Activated B cell treated with CpG ODN at 0.5 μM for 24 hours (primary cell): ENCODE measurements at places on chromosomes 7 and 10. TPM values are rescaled to one million over a fixed set of nuclear protein-coding genes. Genes with fewer than 3 reads are reported as not detected.

DNA sequence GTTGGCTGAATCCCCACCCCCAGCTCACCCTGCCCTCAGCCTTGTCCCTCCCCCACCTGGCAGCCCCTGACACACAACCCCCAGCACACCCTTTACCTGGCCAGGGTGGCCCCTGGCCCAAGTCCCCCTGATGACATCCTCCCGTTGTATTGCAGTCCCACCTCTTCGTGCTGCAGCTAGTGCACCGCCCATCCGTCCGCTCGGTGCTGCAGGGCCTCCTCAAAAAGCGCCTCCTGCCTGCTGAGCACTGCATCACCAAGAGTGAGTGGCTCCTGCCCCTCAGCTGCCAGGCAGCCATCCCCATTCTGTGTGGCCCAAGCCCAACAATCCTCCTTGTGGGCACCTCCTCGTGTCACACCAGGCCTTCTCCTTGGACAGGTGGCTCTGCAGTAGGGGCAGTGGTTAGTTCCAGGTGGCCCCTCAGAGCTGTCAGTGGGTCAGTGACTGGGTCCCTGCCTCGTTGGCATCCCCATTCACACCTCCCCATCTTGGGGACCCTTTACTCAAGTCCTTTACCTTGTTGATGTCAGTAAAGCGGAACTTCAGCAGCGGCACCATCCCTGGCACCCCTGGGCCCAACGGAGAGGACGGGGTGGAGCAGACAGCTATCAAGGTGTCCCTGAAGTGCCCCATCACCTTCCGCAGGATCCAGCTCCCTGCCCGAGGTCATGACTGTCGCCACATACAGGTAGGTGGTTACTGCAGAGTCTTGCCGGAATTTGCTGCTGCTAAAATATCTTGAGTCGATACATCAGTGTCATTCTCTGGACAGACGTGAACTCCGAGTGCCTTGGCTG is 14.3 kb downstream of the ZMIZ2 start:
- H3K4me3 ChIP-seq = no peak overlapping the region
- no peaks in the 10 kb centered on the region for H3K27me3 ChIP-seq
- peaks cover 15% of the 10 kb centered on the region for H3K4me1 ChIP-seq
- no peak overlapping the region for H3K27ac ChIP-seq
- peaks cover 93% of the 10 kb centered on the region for H3K36me3 ChIP-seq

Gene PRSS2
- not detected in 2 replicates for total RNA-seq

- no peaks in the 10 kb centered on the region for H3K4me1 ChIP-seq
- no peaks in the 10 kb centered on the region for H3K36me3 ChIP-seq
- H3K27me3 ChIP-seq = no peaks in the 10 kb centered on the region
- no peak overlapping the region for H3K27ac ChIP-seq
Observed at GRCh38 chr10:77548671-77549070, 88.9 kb downstream of the KCNMA1 start.

DNA sequence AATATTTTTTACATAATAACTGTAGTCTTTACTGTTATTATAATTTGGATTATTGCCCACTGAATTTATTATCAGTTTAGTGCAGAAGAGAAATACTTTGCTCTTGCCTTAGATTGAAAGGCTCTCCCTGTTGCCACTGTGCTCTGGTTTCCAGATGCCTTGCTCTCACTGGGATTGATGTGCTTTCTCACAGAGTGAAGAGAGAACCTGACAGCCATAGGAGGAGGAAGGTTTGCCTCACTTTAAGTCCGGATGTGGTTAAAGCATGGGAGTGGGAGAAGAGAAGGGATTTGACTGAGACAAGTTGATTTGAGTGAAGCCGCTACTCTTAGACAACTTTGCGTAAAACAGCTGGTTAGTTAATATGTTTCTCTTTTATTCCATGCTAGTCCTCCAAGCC is 68.2 kb upstream of the RPA3 start:
- H3K4me1 ChIP-seq = peaks cover 24% of the 10 kb centered on the region
- H3K36me3 ChIP-seq = peaks cover 5% of the 10 kb centered on the region
- no peak overlapping the region for H3K4me3 ChIP-seq
- no peak for DNase-seq

Gene VSTM4
- total RNA-seq = not detected in 2 replicates

Gene ZNF804B
- not detected in 2 replicates for total RNA-seq

DNA sequence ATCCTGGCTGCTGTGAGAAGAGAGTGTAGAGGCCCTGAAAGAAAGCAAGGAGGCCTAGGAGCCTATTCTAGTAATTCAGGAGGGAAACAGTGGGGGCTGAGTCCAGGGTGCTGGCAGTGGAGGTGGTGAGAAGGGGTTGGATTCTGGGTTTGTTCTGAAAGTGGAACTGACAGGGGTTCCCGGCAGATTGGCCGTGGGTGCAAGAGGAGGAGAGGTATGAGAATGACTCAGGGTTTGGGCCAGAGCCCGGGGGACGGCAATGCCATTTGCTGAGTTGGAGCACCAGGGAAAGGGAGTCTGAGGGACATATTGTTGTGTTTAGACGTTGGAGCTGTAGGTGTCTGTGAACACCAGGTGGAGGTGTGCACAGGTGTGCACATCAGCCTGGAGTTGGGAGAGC is 38.5 kb downstream of the NPTX2 start:
- DNase-seq = no peak
- no peaks in the 10 kb centered on the region for H3K27me3 ChIP-seq
- no peaks in the 10 kb centered on the region for H3K36me3 ChIP-seq
- no peak overlapping the region for H3K4me3 ChIP-seq
- H3K27ac ChIP-seq = no peak overlapping the region

DNA sequence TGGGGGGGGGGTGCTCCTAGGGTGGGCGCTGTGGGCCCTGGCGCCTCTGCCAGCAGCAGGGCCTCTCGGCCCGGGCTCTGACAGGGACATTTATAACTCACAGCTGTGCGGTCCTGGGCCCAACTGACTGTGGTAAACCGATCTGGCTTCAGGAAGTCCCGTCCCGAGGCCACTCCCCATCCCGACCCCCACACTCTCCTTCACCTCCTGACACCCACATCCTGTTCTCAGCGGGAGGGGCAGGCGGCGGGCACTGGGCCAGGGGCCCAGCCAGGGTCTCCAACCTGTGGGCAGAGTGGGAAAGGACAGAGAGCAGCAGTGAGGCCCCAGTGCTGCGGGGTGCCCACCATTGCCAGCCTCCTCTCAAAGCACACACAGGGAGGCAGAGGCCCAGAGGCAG is 69.1 kb downstream of the ZMIZ1 start:
- peaks cover 33% of the 10 kb centered on the region for H3K4me1 ChIP-seq
- no peak overlapping the region for H3K27ac ChIP-seq
- H3K36me3 ChIP-seq = no peaks in the 10 kb centered on the region
- no peak for DNase-seq

GRCh38 chr10:88989423-88989822 is 1.2 kb upstream of the FAS start:
- no peak for DNase-seq
- H3K27me3 ChIP-seq = no peaks in the 10 kb centered on the region
- H3K27ac ChIP-seq = peak overlapping the region; percentile 74
- H3K4me3 ChIP-seq = peak overlapping the region; percentile 95
- peaks cover 10% of the 10 kb centered on the region for H3K36me3 ChIP-seq
- peaks cover 46% of the 10 kb centered on the region for H3K4me1 ChIP-seq

Gene TEX36
- not detected in 2 replicates for total RNA-seq

- peak overlapping the region; percentile 64 for H3K4me3 ChIP-seq
- DNase-seq = no peak
- peaks cover 56% of the 10 kb centered on the region for H3K36me3 ChIP-seq
- H3K4me1 ChIP-seq = peaks cover 64% of the 10 kb centered on the region
Observed at GRCh38 chr10:98444314-98445006, 2.3 kb downstream of the HPS1 start.

DNA sequence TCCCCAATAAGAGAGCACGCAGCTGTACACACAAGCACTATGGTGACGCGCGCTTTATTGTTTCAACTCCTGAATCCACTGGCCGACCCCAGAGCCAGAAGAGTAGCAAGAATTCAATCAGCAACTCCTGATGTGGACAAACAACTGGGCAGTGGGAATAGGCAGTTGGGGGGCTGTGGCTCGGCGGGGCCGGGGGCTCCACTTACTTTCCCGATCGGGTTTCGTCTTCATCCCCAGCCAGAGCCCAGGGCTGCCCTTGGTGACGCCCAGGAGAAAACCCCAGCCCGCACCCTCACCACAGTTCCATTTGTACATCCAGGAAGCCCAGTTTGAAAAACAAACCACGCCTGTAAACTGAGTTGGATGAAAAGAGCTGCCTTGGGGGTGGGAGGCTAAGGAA is 38.7 kb downstream of the DAGLB start:
- no peaks in the 10 kb centered on the region for H3K4me1 ChIP-seq
- H3K36me3 ChIP-seq = peaks cover 72% of the 10 kb centered on the region
- no peak overlapping the region for H3K27ac ChIP-seq
- no peak for DNase-seq
- H3K27me3 ChIP-seq = no peaks in the 10 kb centered on the region

- H3K4me1 ChIP-seq = no peaks in the 10 kb centered on the region
- no peaks in the 10 kb centered on the region for H3K27me3 ChIP-seq
- no peak overlapping the region for H3K27ac ChIP-seq
Observed at GRCh38 chr7:16463520-16463919, 2.0 kb downstream of the SOSTDC1 start.

- peaks cover 2% of the 10 kb centered on the region for H3K36me3 ChIP-seq
- peak overlapping the region; percentile 91 for H3K27ac ChIP-seq
- H3K27me3 ChIP-seq = no peaks in the 10 kb centered on the region
- peaks cover 64% of the 10 kb centered on the region for H3K4me1 ChIP-seq
Observed at GRCh38 chr7:47480576-47481538, 101.1 kb downstream of the TNS3 start.

DNA sequence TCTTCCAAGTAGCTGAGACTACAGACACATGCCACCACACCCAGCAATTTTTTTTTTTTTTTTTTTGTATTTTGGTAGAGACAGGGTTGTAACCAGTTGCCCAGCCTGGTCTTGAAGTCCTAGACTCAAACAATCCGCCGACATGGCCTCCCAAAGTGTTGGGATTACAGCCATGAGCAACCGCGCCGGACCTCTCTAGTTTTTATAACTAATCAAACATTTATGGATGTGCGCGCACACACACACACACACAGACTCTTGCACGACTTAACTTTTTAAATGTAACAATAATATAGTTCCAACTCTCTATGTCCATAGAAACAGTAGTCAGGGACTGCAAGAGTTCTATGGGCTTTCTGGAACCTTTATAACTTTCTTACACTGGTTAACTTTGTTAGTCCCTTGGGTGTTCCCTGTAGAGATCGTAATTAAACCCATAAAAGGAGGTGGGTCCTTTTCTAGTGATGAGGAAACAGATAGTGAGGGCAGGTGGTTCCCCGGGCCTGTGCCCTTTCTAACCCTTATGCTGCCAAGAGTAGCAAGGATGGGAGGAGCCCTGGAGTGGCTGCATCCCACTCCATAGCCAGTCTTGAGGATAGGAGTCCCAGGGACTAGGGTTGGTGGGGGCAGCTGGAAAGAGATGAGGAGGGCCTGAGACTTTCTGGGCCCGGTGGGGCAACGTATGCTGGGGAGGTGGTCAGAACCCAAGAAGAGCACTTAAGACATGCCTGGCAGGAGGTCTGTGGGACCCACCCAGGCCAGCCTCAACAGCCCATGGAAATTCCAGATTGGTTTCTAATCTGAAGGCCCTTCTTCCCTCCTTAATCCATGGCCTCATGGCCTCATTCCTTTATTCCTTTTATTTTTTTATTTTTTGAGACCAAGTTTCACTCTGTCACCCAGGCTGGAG is 8.6 kb downstream of the MARVELD1 start:
- H3K27me3 ChIP-seq = peaks cover 7% of the 10 kb centered on the region
- no peaks in the 10 kb centered on the region for H3K36me3 ChIP-seq
- H3K4me1 ChIP-seq = no peaks in the 10 kb centered on the region
- DNase-seq = no peak
- H3K27ac ChIP-seq = no peak overlapping the region

- no peak for DNase-seq
- H3K4me3 ChIP-seq = no peak overlapping the region
- H3K27ac ChIP-seq = no peak overlapping the region
- peaks cover 32% of the 10 kb centered on the region for H3K36me3 ChIP-seq
Observed at GRCh38 chr7:30549931-30550493, 44.7 kb upstream of the GARS1 start.

GRCh38 chr7:112997831-112998230 is 88.8 kb downstream of the GPR85 start:
- H3K27me3 ChIP-seq = peaks cover 5% of the 10 kb centered on the region
- no peak for DNase-seq
- H3K4me3 ChIP-seq = no peak overlapping the region
- H3K36me3 ChIP-seq = no peaks in the 10 kb centered on the region
- no peak overlapping the region for H3K27ac ChIP-seq
- no peaks in the 10 kb centered on the region for H3K4me1 ChIP-seq

Gene LDB3
- total RNA-seq = not detected in 2 replicates

GRCh38 chr7:16616542-16616941 is 29.0 kb downstream of the ANKMY2 start:
- no peaks in the 10 kb centered on the region for H3K27me3 ChIP-seq
- DNase-seq = no peak
- H3K4me1 ChIP-seq = peaks cover 10% of the 10 kb centered on the region
- no peak overlapping the region for H3K4me3 ChIP-seq
- peaks cover 56% of the 10 kb centered on the region for H3K36me3 ChIP-seq

GRCh38 chr7:82323806-82324205 is 119.8 kb downstream of the CACNA2D1 start:
- no peaks in the 10 kb centered on the region for H3K27me3 ChIP-seq
- H3K36me3 ChIP-seq = no peaks in the 10 kb centered on the region
- no peak overlapping the region for H3K4me3 ChIP-seq
- no peak for DNase-seq
- no peak overlapping the region for H3K27ac ChIP-seq

DNA sequence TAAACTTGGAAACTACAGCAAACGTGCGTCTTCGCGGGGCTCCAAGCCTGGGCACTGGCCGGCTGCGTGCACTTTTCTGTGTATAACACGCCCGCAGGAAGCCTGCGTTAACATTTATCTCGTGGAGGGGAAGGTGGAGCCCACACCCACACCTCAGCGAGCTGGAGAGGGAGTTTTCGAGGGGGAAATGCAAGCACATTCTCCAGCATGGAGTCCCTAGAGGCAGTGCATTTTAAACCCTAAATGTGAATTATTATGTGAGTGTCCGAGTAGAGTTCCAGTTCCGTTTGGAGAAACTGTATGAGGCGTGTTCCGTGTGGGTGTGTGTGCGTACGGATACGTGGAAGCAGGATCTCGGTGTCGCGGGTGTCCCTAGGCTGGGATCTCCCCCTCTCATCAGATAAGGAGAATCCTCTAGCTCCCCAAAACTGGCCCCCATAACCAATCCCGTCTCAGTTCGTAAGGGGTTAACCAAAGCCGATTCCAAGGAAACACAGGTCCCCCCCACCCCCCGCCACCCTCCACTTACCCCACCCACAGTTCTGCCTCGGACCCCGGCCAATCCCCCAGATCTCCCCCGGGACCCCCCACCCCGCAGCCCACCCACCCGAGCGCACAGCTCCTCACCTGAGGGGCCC is 403 bp downstream of the CDK6 start:
- peak overlapping the region; percentile 72 for H3K27ac ChIP-seq
- peaks cover 21% of the 10 kb centered on the region for H3K36me3 ChIP-seq
- H3K4me3 ChIP-seq = peak overlapping the region; percentile 87
- peaks cover 34% of the 10 kb centered on the region for H3K4me1 ChIP-seq
- H3K27me3 ChIP-seq = no peaks in the 10 kb centered on the region
- peak; percentile 17 for DNase-seq

GRCh38 chr7:32587411-32587948 is 92.2 kb downstream of the AVL9 start:
- no peaks in the 10 kb centered on the region for H3K27me3 ChIP-seq
- no peak for DNase-seq
- no peak overlapping the region for H3K27ac ChIP-seq
- no peaks in the 10 kb centered on the region for H3K4me1 ChIP-seq
